ENCODE measurements at places on chromosomes 5 and 9.

- DNase-seq, result no peak
These were observed 222.9 kb upstream of the ANKRD55 start for GRCh38 chr5:56456002-56456401.

DNA sequence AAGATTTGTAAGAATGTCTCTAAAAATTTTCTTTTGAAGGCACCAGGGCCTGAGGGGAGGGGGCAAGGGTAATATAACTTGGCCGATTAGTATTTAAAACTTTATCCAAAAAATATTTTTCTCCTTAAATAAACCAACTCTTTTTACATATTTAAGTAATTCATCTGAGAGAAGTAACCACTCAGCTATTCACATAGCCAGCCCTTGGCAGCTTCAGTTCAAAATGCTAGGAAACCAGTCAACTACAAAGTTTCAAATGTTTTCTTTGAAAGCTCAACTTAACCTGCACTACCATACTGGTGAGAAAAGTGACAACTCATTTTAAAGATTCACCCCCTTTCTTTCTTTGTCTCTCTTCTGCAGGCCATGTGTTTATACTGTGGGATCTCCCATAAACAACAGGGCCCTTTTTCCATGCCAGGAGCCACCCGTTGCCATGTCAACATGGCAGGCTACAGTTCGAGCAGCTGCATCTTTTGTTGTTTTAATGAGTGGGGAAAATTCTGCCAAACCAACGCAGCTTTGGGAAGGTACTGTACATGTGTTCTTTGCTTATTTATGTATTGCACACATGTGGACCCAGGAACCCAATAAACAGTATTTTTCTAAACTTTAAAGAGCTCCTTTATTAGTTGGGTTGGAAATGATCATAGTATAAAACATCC, 46.3 kb downstream of the AOPEP start:
- peak; percentile 93 for DNase-seq

DNA sequence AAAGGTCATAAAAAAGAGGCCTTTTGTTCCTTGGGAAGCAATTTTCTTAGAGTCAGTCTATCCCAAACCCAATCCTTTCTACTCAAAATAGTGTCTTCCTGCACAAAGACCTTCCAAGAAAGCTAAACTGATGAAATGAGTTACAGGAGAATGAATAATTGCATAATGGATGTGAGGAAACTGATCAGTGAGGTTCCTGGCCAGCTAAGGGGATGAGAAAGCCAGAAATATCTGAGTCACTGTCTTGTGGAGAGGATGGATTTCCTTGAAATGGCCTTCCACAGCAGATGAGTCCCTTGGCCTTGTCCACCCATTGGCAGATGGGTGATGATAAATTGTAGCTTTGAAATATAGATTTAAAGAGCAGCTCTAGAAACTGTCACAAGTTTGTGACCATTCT, 756.1 kb downstream of the DNAH5 start:
- no peak for DNase-seq

DNA sequence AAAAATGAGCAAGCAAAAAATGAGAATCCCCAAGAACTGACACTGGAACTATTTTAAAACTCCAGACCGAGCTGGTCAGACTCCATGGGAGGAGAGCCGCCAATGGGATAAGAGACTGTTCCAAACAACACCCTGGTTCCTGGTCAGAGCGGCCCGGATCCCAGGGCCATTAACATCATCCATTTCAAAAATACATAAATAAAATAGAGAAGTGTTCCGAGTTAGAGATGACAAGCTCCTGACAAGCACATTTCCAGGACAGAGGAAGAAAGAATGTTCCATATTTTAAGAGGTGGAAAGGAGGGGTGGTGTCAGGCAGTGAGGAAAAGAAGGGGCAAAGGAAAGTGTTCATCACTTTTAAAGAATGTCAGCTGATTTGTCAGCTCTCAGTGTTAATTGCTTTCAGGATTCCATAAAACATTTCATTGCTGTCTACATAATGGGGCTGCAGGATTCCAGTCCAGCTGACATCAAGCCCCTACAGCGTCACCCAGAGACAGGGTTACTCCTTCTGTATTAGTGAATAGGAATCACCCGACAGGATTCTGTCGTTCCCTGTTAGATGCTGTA, 202.5 kb upstream of the TRIM32 start:
- no peak for DNase-seq

DNA sequence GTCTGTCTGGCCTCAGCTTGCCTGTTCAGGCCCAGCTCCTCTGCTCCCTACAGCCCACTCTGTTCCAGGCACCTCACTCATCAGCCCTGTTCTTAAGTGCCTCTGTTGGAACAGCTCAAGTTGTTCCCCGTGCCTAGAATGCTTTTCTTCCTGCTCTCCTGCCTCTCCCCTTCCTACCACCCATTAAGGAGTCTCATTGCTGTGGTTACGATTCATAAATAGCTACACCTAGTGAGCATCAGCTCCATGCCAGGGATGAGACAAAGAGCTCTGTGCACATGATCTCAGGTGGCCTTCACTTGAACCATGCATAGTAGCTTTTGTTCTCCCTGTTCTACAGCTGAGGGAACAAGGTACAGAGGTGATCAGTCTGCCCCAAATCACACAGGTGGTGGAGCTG, 54.3 kb downstream of the PSD2 start:
- DNase-seq, result peak; percentile 28

GRCh38 chr5:179974946-179975712, 67.4 kb upstream of the TBC1D9B start:
- peak; percentile 58 for DNase-seq

GRCh38 chr9:17761984-17762676, 183.3 kb downstream of the SH3GL2 start:
- DNase-seq, result peak; percentile 88

DNA sequence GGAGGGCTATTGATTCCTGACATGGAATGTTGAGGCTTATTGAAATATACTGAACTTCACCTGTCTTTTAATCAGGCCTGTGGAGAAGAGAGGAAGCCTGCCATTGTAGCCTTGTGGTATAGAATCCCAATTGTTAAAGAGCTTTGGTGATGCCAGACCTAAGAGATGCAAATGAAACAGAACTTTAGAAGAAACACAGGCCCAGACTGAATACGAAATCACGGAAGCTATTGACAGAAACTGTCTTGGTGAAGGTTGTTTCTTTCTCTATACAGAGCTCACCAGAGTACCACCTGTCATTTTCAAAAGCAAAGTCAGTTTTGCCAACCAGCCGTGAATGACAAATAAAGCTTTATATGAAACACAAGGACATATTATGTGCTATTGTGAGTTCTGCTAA, 660.3 kb downstream of the ISL1 start:
- peak; percentile 98 for DNase-seq

DNA sequence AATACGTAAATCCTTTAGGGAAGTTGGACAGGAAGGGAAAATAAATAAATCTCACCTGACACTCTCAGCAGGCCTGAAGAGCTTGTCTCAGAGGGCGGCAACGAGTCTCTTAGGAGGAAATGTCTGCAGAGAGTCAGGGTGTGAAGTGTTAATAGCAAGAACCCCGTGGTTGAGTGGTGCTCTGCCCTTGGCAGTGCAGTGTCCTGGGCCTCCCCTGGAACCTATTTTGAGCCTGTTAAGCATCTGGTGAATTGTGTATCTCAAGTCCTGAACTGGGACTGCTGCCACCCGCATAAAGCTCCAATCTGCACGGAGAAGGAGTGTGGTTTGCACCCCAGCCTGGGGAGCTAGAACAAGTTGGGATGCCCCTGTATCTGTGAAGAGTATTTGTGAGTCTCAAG, 211.8 kb downstream of the GOLPH3 start:
- DNase-seq, result no peak

DNA sequence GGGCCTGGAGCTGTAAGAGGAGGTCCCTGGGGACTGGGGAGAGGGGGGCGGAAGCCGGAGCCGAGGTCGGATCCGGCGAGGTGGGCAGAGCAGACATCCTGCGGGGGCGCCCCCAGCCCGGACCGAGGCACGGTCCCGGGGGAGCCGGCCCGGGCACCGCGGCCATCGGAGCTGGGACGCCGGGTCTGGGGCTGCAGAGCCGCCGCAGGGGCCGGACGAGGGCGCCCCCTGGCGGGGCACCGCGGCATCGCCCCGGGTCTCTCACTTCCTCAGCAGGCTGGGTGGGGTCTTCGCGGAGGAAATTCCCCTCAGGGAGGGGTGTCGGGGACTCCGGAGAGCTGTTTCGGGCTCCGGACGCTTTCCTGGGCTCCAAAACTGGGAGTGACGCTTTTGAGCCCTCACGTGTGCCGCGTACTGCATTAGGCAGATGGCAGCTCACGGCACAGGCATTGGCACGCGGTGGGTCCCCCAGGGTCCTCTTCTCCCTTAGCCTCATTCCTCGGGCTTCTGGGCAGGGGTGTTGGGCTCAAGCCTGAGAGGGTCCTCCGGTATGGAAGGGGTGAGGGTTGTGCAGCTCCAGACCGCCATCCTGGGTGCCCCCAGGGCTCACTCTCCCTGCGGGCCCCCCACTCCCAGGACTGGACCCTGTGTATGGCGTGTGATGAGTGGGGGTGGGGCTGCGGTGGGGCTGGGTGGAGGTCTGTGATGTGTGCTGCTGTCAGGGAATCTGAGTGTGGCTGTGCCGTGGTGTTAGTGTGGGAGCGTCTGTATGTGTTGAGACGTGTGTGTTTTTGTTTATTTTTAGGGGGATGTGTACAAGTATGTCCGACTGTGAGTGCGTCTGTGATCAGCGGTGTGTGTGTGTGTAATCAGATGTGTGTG, 29.6 kb downstream of the LHX2 start:
- peak; percentile 65 for DNase-seq

GRCh38 chr9:113530022-113530635, 66.6 kb downstream of the RGS3 start:
- no peak for DNase-seq

DNA sequence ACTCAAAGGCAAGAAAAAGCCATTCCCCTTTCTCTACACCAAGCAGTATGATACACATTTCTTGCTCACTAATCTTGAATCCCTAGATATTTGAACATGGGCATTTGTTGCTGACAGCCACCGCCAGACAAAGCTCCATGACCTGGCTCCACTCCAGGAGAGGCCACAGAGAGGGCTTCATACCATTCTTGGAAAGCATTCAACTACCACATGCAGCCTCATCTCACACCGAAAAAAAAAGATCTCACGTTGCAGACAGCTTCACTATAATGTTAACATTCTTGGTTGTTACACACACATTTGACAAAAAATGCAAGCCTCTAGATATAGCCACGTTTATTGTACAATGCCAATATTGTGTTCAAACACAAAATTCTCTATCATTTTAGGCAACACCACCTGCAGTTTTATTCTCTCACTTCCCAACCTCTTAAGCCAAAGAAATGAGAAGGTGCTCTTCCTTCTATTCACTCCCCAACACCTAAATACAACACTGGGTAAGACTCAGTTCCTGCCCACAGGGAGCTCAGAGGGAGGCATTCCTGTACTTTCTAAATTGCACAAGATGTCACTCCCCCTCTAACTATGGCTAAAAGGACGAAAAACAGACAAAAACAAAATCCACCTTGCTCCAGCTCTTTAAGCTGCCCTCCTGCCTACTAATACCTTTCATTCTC, 222.4 kb downstream of the TSSK1B start:
- peak; percentile 96 for DNase-seq

GRCh38 chr9:14326264-14326826, 12.4 kb upstream of the NFIB start:
- peak; percentile 99 for DNase-seq

GRCh38 chr9:91240596-91241165, 121.0 kb downstream of the AUH start:
- DNase-seq, result no peak

GRCh38 chr5:42605490-42605889, 151.1 kb upstream of the CCDC152 start:
- DNase-seq, result no peak

- peak; percentile 57 for DNase-seq
These were observed 772 bp downstream of the DCAF10 start for GRCh38 chr9:37801287-37801850.

DNA sequence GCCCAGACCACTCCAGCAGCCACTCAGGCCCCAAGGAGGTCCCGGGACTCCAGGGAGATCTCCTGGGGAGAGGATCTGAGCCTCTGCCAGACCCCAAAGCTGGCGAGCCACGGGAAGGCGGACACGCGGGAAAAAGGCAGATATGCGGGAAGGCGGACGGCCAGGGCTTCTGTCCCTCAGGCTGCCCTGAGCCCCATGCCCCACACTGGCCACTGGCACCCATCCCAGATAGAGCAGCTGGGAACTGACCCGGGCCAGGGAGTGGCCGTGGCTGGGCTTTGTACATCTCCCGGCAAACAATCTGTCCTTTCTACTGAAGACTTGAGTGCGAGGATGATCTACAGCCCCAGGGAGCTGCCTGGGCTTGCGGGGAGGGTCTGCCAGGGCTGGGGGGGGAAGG, 21.1 kb upstream of the NOTCH1 start:
- no peak for DNase-seq

GRCh38 chr9:68672215-68672614, 32.8 kb upstream of the PIP5K1B start:
- DNase-seq, result no peak

GRCh38 chr5:120454094-120454798, 9.9 kb upstream of the PRR16 start:
- DNase-seq, result no peak

DNA sequence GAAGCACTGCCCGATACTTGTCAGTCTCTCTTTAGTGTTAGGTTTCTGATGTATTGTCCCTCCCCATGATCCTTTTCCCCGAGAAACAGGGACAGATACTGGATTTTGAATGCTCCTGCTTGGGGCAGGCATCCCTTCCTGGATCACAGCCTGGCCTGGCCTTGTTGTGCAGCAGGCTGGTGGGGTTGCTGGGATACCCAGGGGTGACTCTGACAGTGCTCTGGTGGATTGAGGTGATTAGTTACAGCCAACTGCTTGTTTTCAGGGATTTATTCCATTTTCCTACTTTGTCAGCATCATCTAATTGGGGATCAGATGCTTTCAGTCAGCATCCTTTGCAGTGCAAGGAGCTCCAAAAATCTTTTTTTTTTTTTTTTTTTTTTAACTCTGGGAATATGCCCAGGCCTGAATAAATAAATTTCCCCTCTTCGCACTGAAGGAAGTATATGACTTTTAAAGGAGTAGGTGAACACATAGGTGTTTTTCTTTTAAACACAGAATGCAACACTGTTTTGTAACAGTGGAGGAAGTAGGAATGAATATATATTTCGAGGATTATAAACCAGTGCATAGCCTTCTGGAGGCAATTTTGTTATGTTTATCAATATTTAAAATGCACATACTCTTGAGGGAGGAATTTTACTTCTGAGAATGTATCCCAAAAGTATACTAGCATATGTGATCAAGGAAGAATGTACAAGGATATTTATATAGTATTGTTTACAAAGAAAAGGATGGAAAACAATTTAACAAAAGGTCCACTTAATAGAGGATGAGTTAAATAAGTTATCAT, 127.3 kb upstream of the ELL2 start:
- DNase-seq, result peak; percentile 54

DNA sequence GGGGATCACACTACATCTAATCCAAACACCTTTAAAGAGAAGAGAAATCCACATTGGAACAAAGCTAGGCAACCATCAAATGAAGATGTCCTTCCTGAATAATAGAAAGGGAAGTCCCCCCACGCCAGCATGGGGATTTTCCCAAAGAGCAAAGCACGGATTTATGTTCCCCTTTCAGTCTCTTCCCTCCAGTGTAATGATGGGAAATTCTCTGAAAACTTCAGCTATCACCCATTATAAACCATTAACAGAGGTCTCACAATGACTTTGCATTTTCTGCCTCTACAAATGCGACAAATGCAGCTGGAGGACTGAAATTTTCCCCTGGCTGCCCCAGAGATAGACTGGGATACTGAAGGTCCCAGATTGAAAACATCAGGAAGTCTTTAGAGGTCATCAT, 368.7 kb downstream of the EFNA5 start:
- DNase-seq, result no peak

Measured in NCI-H69 (cell line).